Liver (tissue), 10 donors: ENCODE measurements at places on chromosomes 2 and 18. TPM values are rescaled to one million over a fixed set of nuclear protein-coding genes. Genes with fewer than 3 reads are reported as not detected.

GRCh38 chr2:5617358-5617757 is 74.8 kb upstream of the SOX11 start:
- DNase-seq = no peak

- DNase-seq = no peak
Measured at GRCh38 chr2:238143239-238143951, 4.9 kb downstream of the KLHL30 start.

EGR4 gene
- total RNA-seq = not detected

IL18RAP gene
- 7.3 TPM for total RNA-seq

FAM161A gene
- total RNA-seq = 0.98 TPM

CXCR1 gene
- 1.8 TPM for total RNA-seq

GRCh38 chr2:187519419-187520120 is 34.7 kb downstream of the TFPI start:
- no peak for DNase-seq

DNA sequence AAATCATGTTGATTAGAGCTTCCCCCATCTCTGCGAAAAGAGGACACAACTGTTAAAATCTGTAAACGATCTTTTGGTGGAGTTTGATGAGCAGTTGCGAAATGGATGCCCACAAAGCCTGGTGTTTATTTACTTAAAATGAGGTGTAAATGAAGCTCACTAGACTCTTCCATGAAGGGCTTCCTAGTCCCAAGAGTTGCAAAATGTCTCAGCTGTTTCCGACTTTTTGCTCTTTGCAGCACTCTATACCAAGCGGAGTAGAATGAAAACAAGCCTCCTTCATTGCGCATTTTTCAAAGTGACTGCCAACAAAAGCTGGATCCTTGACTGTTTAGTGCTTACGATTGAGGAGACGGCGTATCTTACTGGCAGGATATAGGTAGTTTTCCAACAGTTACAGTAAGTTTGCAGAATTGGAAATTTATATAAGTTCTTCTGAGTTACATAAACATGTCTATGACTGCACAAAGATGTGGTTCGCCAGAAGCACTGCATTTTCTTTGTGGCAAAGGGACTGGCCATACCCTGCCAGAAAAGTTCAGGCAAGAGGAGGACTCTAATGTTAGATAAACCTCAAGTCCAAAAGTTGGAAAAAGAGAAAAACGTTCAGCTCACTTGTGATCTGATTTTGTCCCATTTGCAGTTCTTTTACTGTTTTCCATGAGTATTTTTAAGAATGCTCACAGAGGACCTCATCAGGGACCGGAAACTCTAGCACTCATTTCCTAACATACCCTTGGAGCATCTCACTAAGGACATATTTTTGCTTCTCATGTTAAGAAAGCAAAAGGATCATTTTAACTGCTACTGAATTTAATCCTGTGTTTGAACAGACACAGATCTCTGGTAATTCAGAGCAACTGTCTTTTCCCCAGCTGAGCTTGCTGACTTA is 42.7 kb downstream of the COLEC12 start:
- DNase-seq = no peak

- DNase-seq = no peak
Measured at GRCh38 chr18:26091047-26091630, 726 bp upstream of the SS18 start.

CCDC141 gene
- total RNA-seq = 1.0 TPM

DNA sequence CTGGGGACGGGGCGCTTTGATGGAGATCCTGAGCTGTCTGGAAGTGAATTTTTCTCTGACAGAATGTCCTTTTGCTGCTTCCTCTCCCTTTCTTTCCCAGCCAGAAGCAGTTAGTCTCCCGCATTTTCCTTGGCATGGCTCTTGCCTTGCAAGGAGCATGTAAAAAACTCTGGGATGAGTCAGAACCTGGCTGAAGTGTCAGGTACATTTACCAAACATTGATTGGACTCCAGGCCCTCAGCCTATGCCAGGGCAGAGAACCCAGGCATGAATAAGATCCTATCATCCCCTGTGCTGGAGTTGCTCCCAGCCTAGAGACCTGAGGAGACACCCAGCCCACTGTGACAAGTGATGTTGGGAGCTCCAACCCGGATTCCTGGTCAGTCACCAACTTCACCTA is 21.6 kb downstream of the STON1 start:
- no peak for DNase-seq

GRCh38 chr18:36758623-36759022 is 70.2 kb downstream of the TPGS2 start:
- no peak for DNase-seq

DNA sequence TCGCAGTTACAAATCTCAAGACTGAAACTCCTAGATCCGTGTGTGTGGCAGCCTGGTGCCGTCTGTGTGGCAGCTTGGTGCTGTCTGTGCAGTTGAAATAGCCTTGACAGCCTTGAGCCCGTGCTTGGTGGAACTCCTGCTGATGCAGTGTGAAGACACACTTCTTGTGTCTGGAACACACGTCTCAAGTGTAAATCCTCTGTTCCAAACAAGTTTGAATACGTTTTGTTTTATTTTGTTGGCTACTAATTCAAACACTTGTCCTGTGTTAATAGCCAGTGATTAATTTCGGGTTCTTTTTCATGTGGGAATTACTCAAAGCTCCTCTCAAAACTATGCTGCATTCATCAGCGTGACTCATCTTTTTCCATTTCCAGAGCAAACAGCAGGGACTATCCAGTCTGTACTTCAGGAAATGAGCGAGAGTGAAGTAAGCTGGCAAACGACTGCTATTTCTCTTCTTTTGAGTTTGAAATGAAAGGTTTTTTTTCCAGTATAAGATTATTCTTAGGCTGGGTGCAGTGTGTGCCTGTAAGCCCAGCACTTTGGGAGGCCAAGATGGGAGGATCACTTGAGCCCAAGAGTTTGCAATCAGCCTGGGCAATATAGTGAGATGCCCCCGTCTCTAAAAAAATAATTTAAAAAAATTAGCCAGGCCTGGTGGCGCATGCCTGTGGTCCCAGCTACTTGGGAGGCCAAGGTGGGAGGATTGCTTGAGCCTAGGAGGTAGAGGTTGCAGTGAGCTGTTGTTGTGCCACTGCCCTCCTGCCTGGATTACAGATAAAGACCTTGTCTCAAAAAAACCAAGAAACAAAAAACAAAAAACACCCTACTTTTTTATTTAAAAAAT is 152.9 kb downstream of the SPP2 start:
- DNase-seq = no peak

DNA sequence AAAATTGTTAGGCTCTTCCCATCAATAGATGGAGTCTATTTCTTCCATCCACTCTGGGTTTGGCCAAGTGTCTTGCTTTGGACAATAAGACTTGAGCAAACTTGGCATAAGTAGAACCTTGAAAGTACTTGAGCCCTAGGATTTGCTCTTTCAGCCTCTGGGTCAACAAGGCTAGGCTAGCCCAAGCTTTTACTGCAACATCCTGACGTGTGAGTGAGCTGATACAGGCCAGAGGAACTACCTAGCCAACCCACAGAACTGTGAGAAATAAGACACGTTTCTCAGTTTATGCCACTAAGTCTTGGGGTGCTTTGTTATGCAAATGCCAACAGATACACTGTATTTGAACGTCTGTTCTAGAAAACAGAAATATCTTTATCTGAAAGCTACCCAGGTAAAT is 71.9 kb downstream of the LRP2 start:
- no peak for DNase-seq

DNA sequence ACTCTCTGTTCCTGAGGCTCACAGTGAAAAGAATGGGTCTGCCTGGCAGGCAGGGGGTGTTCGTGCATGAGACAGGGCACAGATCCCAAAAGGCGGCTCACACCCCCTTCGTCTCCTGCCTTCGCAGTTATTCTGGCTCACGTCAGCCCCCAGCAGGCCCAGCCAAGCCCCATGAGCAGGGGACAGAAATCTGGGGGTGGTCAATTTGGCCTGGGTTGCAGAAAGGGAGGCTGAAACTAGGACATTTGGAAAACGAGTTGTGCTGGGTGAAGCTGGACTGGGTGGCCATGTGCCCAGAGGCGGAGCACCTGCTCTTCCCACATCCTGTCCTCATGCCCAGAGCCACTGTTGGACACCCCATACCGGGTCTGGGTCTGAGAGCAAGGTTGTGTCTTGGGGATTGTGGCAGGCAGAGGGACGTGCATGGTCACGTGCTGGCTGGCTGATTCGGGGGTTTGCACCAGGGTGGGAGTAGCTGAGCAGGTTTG is 99.0 kb upstream of the MCFD2 start:
- no peak for DNase-seq

EPB41L3 gene
- 14.5 TPM for total RNA-seq

DNA sequence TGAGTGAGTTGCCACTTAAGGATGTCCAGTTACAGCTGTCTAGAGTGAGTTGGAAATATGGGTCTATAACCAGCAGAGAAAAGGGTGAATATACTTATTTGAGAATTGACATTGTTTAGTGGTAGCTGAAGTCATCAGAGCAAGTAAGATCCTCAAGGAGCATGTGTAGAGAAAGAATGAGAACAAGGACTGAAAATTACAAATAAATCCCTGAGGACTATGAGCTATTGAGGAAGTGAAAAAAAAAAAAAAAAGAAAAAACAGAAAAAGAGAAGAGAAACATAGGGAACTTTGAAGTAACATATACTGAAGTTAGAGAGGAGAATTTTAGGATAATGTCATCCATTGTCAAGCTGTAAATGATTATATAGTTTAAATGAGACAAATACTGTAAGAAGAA is 134.0 kb upstream of the CCDC68 start:
- no peak for DNase-seq

GRCh38 chr2:12177455-12178288 is 431.2 kb downstream of the LPIN1 start:
- DNase-seq = no peak
